ENCODE measurements at places on chromosomes 13 and 19.

DNA sequence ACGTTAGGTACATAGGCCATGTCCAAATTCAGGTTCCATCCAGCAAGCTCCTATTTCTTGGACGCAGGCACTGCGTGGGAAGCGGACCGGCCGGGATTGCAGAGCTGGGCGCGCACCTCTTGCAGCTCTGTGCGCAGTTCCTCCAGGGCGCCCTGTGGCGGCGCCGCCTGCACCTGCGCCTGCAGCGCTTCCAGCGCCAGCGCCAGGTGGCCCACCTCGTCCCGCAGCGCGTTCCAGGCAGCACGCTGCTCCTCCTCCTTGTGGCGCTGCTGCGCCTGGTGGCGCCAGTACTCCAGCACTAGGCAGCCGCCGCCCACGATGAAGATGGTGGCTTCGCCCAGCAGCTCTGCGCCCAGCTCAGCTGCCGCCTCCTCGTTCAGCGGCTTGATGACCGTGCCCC, 31.1 kb downstream of the OPA3 start:
- DNase-seq: no peak

GRCh38 chr19:48868114-48868886, at the start of gene PLEKHA4:
TSS of gene PLEKHA4 (minus strand) at chr19:48868617. CDS start at chr19:48867620, 997 bp downstream.
- DNase-seq: no peak

DNA sequence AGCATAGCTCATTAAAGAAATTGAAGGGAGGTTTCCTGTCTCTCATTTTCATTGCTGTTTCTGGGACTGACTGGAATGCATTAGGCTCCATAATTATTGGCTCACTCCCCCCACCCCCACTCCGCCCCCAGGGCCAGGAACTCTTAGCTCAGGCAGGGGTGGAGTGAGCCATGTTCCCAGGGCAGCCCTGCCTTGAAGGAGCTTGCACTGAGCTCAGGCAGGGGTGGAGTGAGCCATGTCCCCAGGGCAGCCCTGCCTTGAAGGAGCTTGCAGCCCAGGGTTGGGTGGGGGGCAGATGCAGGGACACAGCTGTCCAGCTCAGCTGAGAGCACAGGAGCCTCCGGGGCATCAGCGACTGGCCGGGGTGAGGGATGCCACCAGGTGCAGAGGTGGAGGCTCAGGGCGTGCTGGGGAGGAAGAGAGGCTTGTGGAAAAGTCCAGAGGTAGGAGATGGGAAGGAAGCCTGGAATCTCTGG, 39.1 kb upstream of the TFDP1 start:
- DNase-seq: no peak

DNA sequence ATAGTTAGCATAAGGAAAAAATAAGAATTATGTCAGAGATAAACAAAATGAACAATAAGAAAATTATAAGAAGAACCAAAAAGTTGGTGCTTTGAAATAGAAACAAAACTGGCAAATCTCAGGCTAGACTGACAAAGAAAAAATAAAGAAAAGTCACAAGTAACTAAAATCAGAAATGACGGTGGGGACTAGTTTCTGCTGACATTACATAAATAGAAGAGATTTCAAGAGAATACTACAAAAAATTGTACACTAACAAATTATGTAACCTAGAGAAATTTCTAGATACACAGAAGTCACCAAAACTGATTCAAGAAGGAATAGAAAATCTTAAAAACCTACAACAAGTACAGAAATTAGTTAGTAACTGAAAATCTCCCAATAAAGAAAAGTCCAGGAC, 355.6 kb upstream of the SGCG start:
- DNase-seq: no peak

- no peak for DNase-seq
Measured at GRCh38 chr19:29084266-29084665, 128.7 kb downstream of the UQCRFS1 start.

GRCh38 chr13:29594303-29594709, 1.2 kb downstream of the SLC7A1 start:
- peak; percentile 5 for DNase-seq

- DNase-seq: no peak
Measured at GRCh38 chr13:44309794-44310757, 63.5 kb upstream of the SERP2 start.

- no peak for DNase-seq
Measured at GRCh38 chr19:3683405-3684053, 16.7 kb downstream of the PIP5K1C start.

DNA sequence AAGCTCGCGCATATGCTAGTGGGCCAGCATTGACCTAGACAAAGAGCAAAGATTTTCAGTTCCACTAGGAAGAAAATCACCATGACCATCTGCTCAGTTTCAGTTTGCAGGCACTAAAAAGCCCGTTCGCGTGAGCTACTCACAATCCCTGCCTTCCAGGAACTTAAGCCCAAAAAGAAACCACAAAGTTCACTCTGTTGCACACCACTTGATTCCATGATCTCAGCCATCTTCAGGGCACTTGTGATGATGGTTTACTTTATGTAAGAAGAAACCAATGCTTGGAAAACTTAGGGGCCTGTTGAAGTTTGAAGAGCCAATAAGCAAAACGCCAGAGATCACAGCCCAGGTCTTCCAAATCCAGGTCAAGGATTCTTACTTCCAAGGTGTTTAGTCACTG, 45.0 kb upstream of the SLC15A1 start:
- DNase-seq: no peak

DNA sequence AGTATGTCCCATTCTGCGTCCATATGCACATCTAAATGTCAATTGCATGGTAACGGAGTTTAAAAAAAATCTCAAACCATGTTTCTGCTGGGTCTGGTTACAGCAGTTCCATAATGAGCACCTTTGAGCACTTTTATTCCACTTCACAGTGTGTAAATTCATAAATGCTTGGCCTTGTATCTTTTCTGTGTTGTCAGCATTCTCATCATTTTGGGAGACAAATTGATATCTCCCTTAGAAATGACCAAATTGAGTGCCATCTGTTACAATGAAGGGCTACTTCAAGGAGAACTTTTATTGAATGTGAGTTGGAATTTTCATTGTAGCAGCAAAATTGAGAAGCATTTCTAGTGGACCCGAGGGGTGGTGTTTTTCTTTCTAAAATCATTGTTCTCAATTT, 432.9 kb upstream of the PCDH9 start:
- DNase-seq: no peak

DNA sequence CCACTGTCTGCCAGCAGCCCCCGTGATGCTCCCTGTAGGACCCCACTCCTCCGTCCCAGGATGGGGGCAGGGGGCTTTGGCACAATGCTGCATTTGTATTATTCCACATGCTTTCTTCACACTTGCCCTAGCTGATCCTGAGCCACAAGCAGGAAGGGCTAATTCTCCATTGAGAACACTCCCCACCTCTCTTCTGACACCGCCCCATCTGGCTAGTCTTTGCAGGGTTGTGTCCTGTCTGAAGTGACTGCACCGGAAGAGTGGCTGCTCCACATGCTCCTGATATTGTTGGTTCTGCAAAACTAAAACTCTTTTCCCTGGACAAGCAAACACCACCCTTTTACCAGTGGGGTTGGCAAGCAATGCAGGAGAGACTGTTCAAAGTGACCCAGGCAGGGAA, 18.0 kb downstream of the ZNF574 start:
- DNase-seq: no peak
